ENCODE measurements at places on chromosomes 5 and 9.

GRCh38 chr9:125626187-125626586 lies 80.8 kb downstream of the MAPKAP1 start:
- peak; percentile 29 for DNase-seq

GRCh38 chr5:176167800-176168199 lies 70.4 kb upstream of the SIMC1 start:
- DNase-seq: no peak

- DNase-seq: peak; percentile 95
Measured at GRCh38 chr5:93189707-93190120, 391.3 kb downstream of the NR2F1-AS1 start.

- no peak for DNase-seq
Measured at GRCh38 chr5:73564675-73565074, 764 bp downstream of the ANKRA2 start.

GRCh38 chr5:105430516-105430915 lies 1867.9 kb upstream of the NUDT12 start:
- no peak for DNase-seq

Measured in fibroblast of skin of right quadriceps (primary cell).